HS-5 (cell line): ENCODE measurements at places on chromosomes 16 and 17.

- no peak for DNase-seq
Observed at GRCh38 chr16:1180549-1181403, 27.9 kb downstream of the CACNA1H start.

DNA sequence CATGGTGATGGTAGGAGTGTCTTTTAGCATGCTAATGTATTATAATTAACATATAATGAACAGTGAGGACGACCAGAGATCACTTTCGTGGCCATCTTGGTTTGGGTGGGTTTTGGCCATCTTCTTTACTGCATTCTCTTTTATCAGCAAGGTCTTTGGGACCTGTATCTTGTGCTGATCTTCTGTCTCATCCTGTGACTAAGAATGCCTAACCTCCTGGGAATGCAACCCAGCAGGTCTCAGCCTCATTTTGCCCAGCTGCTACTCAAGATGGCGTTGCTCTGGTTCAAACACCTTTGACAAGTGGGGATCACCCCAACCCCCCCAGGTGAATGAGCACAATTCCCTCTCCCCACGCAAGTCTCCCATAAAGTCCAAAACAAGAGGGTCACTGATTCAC is 49.3 kb upstream of the ETV4 start:
- no peak for DNase-seq

DNA sequence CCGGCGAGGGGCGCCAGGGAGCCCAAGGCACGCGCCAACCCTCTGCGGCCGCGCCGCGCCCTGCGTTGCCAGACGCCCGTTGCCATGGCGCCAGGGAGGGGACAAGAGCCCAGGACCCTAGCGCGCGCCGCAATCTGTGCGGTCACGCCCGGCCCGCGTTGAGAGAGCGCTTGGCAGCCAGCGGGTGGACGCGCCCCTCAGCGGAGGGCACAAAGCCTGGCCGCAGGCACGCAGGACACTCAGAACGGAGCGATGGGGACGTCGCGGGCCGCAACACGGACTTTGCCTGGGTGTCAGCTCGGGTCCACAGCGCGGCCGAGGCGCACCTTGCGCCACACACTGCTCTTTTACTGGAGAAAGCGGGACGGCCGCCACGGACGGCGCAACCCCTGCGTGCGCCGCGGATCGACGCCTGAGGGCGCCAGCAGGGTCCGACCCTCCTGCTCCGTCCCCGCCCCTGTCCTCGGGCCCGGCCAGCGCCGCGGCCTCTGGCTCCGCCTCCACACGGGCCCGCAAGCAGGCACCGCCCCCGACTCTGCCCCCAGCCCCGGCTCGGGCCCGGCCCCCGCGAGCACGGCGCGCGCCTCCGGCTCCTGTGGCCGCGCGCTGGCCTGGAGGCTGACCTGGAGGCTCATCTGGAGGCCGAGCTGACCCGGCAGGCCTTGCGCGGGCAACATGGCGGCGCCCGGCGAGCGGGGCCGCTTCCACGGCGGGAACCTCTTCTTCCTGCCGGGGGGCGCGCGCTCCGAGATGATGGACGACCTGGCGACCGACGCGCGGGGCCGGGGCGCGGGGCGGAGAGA is at the start of gene GFER:
TSS of gene GFER (plus strand) at position 650 of the 803 bp plus-strand sequence. CDS start at position 676, 26 bp downstream.
- DNase-seq: peak; percentile 38

- DNase-seq: no peak
Observed at GRCh38 chr17:75271233-75271954, 363 bp upstream of the MIF4GD start.

DNA sequence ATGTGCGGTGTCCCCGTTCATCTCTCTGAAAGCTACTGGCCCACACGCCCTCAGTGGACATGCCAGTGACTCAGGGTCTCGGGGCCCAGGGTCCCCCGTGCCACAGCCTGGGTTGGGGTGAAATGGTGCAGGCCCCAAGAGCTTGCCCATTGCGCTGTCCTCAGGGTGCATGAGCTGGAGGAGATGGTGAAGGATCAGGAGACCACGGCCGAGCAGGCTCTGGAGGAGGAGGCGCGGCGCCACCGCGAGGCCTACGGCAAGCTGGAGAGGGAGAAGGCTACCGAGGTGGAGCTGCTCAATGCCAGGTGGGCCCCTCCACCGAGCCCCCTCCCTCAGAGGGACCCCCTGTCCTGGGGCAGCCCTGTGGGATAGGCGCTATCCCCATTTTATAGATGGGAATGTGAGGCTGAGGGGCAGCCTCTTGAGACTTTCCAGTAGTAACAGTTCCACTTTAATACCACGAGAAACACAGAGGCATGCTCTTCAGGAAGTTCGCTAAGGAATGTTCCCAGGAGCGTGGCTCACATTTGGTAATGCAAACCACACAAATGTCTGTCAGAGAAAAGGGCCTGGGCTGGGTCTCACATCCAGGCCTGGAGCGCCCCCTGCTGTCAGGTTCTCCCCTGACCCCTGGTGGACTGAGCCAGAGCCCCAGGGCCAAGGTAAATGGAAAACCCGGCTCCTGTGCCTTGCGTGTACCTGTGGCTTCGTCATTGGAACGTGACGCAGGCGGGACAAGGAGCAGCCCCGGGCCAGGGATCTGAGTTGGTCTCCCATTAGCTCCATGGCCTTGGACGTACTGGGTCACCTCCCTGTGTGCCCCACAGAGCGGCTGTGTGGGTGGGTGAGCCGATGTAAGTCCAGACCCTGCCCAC is 133.7 kb downstream of the RAB11FIP4 start:
- peak; percentile 55 for DNase-seq

DNA sequence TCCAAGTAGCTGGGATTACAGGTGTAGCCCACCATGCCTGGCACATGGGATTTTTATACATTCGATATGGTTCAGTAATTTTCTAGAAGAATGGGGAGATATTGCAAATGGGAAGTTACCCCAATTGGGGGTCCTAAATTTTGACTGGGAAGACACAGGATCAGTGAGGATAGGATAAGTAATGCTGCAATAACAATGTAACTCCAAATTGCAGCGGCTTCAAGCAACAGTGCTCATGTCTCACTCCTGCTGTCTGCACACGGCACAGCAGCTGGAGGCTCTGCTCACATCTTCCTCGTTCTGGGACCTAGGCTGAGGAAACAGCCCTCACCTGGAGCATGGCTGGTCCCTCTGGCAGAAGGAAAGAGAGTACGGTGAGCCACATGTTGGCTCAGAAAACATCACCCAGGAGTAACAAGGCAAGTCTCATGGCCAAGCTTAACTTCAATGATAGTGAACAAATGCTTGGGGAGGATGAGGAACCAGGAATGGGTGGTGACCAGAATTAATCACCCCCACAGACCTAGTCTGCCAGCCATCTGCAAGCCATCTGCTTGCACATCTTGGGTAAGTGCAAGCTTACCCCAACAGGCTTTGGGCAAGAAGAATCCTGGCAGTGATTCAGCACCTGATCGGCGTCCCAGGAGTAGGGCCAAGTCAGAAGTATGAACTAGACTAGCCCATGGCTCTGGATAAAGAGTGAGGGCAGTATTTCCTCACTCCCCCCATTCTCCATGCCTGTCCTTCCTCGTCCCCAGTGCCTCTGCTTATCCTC is 229.2 kb downstream of the COPRS start:
- DNase-seq: peak; percentile 82

DNA sequence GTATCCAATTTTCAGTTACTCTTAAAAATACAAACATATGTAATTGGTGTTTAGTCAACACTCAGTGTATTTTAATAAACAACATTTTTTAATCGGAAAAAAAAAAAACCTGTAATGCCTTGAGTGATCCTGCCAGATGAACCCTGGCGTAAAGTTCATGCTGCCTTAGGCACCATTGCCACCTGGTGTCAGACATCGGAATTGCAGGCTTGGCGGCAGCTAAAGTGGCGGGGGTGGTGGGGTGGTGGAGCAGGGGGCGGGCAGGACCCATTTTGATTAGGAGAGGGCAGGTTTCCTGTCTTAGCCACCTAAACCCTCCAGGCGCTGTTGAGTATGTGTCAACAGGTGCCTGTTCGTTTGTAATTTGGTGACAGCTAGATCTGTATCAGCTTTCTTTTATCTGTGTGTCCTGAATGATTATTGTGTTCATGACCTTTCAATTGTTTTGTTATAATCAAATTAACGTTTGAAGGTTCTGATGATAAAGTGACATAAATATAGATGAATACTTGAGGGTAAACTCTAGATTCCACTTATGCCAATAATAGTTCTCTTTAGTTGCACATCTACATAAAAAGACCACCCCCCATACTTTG is 588.7 kb downstream of the CDH13 start:
- DNase-seq: no peak

DNA sequence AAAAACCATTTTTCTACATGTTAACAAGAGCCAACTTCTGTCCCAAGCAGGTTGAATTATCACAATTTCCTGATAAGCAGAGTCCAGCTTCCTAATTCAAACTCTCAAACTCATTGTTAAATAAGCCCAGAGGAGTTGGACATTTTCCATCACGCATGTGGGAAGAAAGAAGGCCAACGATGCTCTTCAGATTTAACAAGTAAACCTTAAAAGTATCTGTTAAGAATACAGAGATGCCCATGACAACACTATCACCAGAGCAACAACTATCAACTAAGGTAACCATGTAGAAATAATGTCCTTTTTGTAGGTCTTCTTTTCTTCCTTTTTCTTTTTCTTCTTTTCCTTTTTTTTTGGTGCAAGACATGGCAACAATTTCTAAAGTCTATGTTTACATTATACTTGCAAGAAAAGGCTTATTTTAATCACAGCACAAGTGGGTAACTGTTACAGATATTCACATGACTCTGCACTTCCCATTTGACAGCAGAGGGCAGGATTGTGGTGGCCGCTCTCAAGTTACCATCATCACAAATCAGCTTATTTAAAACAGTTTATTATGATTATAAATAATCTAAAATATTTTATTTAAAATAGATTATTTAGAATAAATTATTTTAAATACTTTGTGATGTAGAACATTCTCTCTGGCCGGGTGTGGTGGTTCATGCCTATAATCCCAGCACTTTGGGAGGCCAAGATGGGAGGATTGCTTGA is 35.7 kb upstream of the DHRS7B start:
- DNase-seq: no peak

DNA sequence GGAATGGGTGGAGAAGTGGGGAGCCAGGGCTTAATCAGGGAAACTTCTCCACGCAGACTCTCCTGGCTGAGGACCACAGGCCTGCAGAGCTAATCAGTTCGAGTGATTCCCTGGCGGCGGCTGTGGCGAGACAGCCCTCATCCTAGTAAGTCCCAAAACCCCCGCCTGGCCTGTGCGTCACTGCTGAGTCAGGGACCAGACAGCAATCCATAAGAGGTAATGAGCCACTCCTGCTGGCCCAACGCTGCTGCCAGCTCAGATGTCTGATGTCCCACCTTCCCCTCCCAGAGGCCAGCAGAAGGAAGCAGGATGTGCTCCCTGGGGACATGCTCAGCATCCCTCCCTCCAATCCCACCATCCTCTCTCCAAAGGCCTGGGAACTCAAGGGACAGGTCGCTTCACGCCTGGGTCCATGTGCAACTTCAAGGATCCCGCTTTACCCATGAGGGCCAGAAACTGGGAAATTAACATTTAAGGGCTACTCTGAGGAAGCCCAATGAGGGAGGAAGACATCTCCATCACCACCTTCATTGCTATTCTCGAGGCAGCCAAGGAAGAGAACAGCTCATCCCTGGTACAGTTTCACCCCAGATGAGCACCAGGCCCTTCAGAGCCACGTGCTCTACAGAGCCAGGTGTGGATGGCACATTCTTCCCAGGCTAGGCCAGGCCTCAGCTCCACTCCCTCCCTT is 7.9 kb downstream of the ACLY start:
- DNase-seq: peak; percentile 83
